ENCODE measurements at places on chromosomes 2 and 18.

- no peak for DNase-seq
Measured at GRCh38 chr2:6441800-6442199, 423.9 kb downstream of the CMPK2 start.

GRCh38 chr2:5519286-5519685, 172.9 kb upstream of the SOX11 start:
- no peak for DNase-seq

- no peak for DNase-seq
Measured at GRCh38 chr2:68377137-68377780, 12.2 kb downstream of the PLEK start.

DNA sequence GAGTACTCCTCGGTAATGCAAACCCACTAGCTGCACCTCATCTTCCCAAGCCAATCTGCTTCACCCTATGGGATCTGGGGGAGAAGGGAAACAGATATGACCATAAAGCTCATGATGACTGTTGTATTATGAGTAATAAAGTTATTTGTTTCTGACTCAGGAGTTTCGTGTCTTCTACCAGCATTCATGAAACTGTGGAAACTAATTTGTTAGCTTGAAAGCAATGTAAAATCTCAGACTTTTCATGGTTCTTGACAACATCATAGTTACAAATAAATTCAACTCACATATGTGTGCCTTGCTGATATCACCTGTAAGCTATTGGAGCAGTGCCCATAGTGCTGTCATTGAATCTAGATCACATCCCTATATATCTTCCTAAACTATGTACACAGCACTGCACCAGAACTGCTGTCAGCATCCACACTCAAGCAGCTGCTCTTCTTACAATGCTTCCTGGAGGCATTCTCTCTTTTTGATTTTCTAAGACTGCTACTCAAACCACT, 135.6 kb upstream of the KYNU start:
- DNase-seq = no peak

- DNase-seq = no peak
Measured at GRCh38 chr2:79789811-79790210, 277.0 kb downstream of the CTNNA2 start.

GRCh38 chr2:136168720-136169119, 50.8 kb upstream of the CXCR4 start:
- no peak for DNase-seq

DNA sequence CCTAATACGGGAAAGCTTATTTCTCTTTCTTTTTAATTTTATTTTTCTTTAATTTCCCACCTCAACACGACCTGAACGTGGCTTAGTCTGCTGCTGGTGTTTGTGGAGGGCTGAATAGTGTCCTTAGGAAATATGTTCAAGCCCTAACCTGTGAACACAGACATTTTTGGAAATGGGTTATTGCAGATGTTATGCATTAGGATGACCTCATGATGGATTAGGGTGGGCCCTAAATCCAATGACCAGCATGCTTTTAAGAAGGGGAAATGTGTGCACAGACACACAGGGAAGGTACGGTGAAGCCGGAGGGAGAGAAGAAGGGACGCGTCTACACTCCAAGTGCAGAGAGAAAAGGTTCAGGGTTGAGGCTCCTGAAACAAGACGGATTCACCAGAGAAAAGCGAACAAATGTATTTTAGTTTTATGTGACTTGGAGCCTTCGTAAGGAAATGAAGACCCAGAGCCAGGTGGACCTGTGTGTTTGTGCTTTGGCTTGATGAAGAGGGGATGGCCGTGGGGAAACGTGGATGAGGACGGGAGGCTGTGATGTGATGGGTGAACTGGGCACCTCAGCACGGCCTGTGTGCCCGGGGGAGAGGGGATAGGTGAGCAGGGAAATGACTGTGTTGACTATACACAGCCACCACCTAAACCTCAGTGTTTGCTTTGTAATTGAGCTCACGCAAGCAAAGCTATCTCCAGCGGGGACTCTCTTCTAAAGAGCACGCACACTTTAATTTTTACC, 37.5 kb downstream of the RTP5 start:
- DNase-seq = no peak
